ENCODE measurements at places on chromosomes 2 and 18.

- DNase-seq: no peak
Observed at GRCh38 chr2:129742415-129743180, 236.9 kb upstream of the RAB6C start.

DNA sequence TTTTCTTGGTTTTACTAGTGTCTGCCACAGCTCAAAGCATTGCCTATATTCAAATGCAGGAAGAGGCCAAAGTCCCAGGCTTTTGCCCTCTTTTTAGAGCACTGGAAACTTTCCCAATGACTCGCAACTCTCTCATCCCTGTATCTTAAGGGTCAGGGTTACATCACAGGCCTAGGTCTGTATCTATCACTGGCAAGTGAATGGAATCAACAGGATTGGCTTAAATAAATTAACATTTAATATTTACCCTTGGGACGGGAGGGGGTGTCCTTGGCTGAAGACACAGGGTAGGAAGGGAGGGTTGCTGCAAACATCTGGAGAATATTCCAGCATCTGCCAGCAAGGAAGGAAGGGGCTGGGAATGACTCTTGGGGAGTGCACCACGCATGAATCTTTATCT, 242.6 kb downstream of the SLC4A3 start:
- DNase-seq: no peak

DNA sequence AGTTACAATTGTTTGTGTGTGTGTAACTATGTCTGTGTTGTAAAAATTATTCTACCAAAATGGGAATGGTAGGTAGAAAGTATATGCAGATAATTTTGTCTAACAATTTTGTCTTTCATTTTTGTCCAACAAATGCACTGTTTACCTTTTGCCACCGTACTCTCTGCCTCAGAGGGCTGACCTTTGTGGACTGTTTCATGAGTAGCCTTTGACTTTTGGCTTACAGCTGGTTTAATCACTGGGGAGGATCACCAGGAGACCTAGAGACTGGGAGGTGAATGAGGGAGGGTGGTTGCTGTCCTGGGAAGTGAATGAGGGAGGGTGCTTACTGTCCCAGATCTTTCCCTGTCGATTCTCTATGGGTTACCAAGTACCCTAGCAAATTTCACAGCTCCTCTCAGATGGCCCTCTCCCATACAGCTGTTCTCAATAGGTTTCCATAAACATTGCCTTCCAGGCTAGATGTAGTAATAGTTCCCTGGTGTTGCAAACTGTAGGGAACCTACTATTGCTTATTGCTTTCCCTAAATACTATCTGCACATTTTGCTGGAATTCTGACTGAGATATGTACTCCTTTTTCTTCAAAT, 26.5 kb upstream of the CXXC1 start:
- DNase-seq: no peak

GRCh38 chr18:6434481-6434880, 19.8 kb upstream of the L3MBTL4 start:
- DNase-seq: no peak

DNA sequence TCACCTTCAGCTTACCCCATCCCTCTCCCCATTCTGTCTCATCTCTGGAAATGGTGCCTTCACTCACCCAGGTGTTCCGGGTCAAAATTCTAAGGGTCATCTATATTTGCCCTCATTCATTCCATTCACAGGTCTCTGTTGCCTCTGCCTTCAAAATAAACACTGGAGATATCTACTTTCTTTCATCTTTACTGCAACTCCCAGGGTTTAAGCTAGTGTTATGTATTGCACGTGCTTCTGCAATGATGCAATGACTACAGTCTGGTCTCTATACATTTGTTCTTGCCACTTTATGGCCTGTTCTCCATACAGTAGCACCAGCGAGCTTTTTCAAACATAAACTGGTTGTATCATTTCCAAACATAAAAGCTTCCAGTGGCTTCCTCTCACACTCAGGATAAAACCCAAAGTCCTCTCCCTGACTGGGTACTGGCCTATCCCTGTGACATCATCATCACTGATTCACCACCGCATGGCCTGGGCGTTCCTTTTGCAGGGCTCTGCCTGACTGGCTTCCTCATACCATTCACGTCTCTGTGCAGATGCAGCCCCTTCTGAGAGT, 14.3 kb downstream of the DSG2 start:
- DNase-seq: no peak

DNA sequence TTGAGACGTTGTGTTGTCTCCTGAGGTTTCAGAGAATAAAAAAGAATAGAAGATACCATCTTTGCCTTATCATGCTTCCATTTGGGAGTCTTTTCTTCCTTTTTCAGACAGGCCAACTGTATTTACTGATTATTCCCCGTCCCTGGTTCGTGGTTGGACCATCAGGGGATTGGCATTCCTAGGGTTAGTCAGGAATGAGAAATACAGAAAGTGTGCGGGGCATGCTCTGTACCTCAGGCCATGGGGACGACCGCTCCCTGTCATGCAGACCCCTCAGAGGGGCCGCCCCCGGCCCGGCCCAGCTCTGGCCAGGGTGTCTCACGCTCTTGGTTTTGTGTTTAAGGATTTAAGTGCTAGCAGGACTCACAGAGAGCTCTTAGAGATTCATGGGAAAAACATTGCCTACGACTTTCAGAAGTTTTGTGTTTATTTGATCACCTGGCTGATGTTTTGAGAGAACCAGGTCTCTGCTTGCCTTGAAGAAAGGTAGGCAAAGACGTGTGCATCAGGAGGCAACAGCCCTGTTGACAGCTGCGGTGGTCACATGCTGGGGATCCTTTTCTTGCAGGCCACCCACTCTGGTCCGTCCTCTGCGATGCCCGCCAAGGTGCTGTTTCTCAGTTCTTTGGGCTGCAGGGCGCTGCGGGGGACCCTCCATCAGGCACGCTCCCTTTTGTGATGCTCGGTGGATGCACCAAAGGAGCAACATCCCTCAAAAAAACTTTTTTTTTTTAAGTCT, 317.8 kb downstream of the AGAP1 start:
- DNase-seq: no peak

GRCh38 chr18:26071725-26072124, 18.7 kb downstream of the SS18 start:
- DNase-seq: no peak

All from myocyte (in vitro differentiated cells).